ENCODE measurements at places on chromosomes 5 and 9.

DNA sequence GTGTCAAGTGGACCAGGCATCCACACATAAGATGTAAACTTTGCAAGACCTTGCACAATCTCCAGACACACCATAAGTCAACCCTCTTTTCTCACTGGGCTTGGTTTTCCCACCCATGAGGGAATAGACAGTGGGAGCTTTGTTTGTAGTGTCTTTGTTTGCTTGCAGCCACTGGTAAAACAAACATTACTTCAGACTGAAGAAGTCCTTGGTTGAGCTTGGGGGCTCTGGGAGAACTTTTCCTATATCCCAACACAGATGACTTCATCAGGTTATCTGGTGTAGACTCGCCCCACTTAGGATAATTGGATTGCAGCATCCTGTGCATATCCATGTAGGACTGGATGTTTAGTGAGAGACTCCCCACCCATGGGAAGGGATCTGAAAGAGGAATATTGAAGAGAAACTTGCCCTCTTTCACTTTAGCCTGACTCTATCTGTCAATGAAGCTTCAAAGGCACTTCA is 11.5 kb upstream of the ADGRV1 start:
- no peak for DNase-seq

DNA sequence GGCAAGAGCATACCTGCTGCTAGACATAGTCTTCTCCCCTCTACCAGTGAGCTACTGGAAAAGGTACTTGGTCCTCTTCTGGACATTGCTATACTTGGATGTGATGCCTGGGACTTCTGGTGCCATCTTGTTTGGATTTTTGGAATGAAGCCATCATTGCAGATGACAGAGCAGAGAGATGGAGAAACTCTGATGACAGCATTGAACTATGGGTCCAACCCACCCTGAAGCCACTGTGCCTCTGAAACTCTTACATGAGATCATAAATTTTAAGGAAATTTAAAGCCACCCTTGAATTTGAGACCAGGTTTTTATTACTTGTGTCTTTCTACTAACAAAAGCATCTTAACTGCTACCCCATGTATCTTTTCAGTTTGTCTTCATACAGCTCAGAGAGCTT is 151.1 kb upstream of the SMIM23 start:
- DNase-seq: no peak

DNA sequence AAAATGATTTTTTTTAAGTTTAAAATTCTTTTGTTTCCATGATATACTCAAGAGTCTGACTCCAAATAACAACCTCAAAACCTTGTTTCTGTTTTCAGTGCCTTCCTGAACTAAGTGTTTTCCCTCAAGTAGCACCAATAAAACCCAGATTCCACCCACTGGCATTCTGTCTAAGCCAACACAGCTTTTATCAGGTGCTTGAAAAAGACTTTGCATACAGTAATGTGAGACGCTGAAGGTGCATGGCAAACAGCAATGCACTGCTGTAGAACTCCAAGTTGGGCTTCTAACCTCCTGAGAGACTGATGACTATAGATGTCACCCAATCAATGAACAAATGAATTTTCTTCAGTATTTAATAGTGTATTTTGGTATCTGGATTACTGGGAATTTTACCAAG is 95.7 kb downstream of the NFIB start:
- no peak for DNase-seq

DNA sequence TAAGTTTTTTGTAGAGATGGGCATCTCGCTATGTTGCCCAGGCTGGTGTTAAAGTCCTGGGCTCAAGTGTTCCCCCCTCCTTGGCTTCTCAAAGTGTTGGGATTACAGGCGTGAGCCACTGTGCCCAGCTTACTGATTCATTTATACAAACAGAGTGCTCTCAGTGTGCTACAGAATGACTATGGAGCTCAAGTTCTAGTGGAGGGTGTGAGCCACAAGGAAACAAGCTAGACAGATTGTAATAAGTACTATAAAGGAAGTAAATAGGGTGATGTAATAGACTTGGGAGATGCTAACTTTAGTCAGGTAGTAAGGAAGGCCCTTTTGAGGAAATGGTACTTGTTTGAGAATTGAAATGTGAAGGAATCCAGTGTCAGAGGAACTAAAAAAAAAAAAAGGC is 1.7 kb upstream of the TMEM267 start:
- DNase-seq: no peak

GRCh38 chr9:105676351-105676923 is 14.2 kb downstream of the TAL2 start:
- DNase-seq: no peak

GRCh38 chr5:33425314-33425713 is 15.5 kb upstream of the TARS1 start:
- DNase-seq: no peak

DNA sequence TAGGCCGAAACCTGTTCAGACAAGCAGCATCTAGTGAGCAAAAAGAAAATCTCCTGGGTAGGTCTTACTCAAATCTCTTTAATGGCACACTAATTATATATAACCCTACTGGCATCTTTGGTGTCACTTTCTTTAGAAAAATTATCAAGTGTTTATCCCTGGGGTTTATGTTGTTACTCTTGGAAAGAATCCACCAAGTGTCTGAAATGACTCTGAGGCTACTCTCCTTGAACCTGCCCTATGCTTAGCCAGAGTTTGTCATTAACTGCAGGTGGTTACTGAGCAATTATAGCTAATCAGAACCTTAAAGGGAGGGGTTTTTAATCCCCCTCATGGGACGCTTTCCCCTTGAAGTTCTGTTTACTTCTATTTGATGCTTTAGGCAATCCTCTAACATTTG is 381.9 kb downstream of the PLK2 start:
- no peak for DNase-seq

DNA sequence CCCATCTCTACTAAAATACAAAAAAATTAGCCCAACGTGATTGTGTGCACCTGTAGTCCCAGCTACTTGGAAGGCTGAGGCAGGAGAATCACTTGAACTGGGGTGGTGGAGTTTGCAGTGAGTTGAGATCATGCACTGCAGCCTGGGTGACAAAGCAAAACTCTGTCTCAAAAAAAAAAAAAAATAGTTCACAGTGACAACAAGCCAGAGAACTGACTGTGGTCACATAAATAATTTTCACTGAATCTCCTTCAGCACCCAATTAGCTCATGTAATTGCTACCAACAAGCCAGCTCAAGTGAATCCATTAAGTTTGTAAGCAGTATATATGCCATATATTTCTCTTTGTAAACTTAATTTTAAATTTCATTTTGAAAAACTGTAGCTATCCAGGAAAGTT is 14.5 kb upstream of the AFAP1L1 start:
- no peak for DNase-seq

- DNase-seq: peak; percentile 32
Observed at GRCh38 chr5:122846051-122846550, 688 bp downstream of the SNX24 start.

- DNase-seq: no peak
Observed at GRCh38 chr5:149999359-149999758, 1.1 kb downstream of the TIGD6 start.

- DNase-seq: no peak
Observed at GRCh38 chr9:124381170-124381945, 33.9 kb downstream of the PSMB7 start.

DNA sequence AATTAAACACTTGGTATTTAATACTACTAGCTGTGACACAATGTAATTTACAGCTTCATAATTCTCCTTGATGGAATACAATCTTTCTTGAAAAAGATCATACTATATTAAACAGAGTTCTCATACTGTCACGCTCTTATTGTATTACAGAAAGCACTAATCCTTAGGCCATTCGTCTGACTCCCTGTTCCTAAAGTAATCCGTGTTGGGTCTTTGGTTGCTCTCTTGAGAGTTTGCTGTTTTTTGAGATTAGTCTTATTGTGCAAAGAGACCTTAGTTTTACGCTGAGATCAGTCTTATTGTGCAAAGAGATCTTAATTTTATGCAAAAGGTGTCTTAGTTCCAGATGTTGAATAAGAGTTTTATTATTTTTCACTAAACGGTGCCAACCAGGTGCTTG is 190.6 kb downstream of the ISL1 start:
- no peak for DNase-seq

GRCh38 chr9:68507130-68507805 is 33.4 kb downstream of the TMEM252 start:
- DNase-seq: no peak

DNA sequence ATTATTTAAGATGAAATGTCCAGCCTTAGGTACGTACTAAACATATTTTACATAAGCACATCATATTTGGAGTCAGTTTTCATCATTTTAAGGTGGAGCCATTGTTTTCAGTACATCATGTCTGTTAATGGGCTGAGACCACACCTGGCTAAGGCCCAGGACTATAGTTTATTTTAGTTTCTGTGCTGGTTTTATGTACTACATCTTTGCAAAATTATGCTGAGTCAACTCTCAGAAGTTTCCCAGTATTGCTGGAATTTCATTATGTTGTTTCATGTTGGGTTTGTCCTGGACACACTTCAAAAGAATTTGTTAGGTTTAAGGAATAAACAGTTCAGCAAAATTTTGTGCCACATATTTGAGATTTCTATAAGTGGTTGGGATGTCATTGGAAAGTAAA is 171.2 kb downstream of the CCDC171 start:
- peak; percentile 17 for DNase-seq

DNA sequence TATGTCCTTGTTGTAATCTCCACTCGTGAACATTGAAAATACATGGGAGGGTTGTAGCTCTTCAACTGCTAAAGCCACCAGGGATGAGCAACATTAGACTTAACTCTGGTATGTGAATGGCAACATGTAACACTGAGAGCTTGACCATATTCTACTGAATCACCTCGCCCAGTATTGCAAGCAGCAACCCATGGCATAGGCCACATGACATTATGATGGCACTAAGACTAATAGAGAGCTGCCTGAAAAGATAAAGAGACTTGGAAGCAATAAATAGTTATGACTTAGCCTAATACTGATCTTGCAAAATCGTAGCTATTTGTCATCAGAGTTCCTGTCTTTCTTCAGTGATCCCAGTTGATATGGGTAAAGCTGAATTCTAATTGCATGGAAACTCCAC is 108.4 kb upstream of the NREP start:
- DNase-seq: no peak

- no peak for DNase-seq
Observed at GRCh38 chr5:109351988-109352864, 57.5 kb downstream of the PJA2 start.

- DNase-seq: no peak
Observed at GRCh38 chr9:73548201-73548600, 396.5 kb downstream of the ANXA1 start.

GRCh38 chr9:14389657-14390056 is 75.7 kb upstream of the NFIB start:
- no peak for DNase-seq

DNA sequence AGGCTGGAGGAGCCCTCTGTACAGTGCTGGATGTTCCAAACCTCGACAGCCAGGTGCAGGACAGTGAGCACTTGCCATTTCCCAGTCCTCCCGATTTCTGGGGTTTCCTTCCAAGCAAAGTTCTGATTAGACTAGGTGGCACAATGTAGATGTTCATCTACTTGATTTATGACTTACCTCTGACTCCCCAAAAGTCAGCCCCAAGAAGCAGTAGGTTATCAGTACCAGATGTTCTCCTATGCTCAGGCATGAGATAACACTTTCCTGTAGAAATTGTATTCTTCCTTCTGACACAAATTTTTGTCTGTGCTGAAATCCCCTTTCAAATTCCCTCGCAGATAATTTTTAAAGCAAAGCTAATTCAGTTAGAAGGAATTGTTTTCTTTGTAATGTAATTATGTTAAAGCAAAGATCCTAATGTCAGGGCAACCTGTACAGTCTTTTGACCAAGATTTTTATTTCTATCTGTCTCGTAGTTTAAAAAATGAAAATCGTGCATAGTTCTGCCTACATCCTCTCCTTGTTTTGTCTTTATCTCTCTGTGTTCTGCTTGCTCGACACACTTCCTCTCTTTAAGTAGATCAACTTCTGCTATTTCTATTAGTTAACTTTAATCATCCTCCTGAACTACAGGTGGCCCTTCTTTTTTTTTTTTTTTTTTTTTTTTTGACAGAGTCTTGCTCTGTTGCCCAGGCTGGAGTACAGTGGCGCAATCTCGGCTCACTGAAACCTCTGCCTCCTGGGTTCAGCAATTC is 102.4 kb upstream of the PJA2 start:
- no peak for DNase-seq

DNA sequence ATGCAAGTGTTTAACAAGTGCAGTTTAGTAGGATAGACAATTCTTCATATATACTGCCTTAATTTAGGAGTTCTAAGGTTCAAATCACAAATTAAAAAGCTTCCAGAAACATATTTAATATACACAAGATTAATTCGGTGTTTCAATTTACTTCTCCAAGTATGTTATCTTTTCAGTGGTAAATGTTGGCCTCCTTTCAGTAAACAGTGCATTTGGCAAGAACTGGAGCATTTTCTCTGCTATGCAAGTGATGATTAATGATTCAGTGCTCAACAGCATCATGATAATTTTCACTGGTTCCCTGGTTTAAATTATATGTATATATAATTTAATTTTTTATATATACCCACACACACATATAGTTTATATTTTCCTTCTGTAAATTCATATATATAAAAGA is 541.7 kb downstream of the EFNA5 start:
- DNase-seq: peak; percentile 17

DNA sequence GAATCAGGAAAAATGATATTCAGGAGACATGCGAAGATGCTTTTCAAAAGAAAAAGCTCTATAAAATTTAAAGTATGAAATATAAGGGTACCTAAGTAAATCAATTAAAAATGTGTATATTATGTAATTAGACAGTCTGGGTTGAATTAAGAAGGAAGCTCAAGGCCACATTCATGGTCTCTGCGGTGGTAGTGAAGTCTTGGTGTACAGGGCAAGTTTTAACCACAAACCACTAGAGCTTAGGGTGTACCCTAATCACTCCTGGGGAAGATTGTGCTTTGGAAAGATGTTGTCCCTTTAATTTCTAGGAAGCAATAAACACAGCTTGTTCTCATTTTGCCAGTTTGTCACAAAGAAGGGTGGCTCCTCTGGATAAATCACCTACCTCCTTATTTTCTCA is 287.2 kb upstream of the ZNF608 start:
- DNase-seq: no peak

- DNase-seq: no peak
Observed at GRCh38 chr5:174837919-174838902, 113.8 kb downstream of the MSX2 start.

DNA sequence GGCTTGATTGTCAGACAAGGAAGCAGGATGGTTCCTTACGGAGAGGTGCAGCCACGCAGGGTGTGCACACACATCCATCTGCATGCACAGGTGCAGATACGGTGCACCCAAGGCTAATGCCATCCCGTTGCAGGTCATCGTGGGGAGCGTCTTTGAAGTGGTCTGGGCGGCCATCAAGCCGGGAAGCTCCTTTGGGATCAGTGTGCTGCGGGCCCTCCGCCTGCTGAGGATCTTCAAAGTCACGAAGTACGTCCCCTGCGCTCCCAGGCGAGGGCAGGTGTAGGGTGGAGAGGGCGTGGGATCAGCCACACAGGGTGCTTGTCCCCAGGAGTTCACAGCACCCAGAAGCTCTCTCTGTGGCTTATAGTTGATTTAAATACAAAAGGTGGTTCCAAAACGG is 106.4 kb downstream of the CACNA1B start:
- no peak for DNase-seq

GRCh38 chr9:27337833-27338526 is 41.0 kb upstream of the EQTN start:
- no peak for DNase-seq
